ENCODE measurements at places on chromosomes 7 and 10. TPM values are rescaled to one million over a fixed set of nuclear protein-coding genes. Genes with fewer than 3 reads are reported as not detected.

The GBX1 gene
- not detected for total RNA-seq

The HTRA1 gene
- 131 TPM for total RNA-seq

The GRB10 gene
- 110 TPM for total RNA-seq

The HABP2 gene
- not detected for total RNA-seq

The FGL2 gene
- total RNA-seq, result 3.1 TPM

The CCDC3 gene
- 2.2 TPM for total RNA-seq

The CREB3L2 gene
- 37.5 TPM for total RNA-seq

Data from endothelial cell of coronary artery (primary cell).